ENCODE measurements at places on chromosomes 2 and 18.
A peak's percentile ranks its signal among the peaks of the same experiment; 100 is the strongest.

- H3K36me3 ChIP-seq: no peaks in the 10 kb centered on the region
- no peak overlapping the region for H3K4me3 ChIP-seq
- H3K27me3 ChIP-seq: no peaks in the 10 kb centered on the region
- no peak overlapping the region for H3K27ac ChIP-seq
- DNase-seq: no peak
- no peaks in the 10 kb centered on the region for H3K4me1 ChIP-seq
Observed at GRCh38 chr2:181116261-181116660, 135.9 kb downstream of the UBE2E3 start.

DNA sequence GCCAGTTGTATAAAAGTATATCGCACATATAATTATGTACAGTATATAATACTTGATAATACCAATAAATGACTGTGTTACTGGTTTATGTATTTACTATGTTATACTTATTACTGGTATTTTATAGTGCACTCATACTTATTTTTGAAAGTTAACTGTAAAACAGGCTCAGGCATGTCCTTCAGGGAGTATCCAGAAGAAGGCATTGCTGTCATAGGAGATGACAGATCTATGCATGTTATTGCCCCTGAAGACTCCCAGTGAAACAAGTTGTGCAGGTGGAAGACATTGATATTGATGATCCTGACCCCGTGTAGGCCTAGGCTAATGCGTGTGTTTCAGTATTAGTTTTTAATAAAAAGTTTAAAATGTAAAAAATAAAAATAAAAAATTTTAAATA lies 20.3 kb upstream of the ASXL3 start:
- H3K36me3 ChIP-seq: no peaks in the 10 kb centered on the region
- H3K27me3 ChIP-seq: no peaks in the 10 kb centered on the region
- no peak overlapping the region for H3K27ac ChIP-seq

GRCh38 chr2:65576861-65577601 lies 144.6 kb upstream of the SPRED2 start:
- H3K27me3 ChIP-seq: no peaks in the 10 kb centered on the region
- DNase-seq: peak; percentile 89
- H3K4me3 ChIP-seq: peak overlapping the region; percentile 42

DNA sequence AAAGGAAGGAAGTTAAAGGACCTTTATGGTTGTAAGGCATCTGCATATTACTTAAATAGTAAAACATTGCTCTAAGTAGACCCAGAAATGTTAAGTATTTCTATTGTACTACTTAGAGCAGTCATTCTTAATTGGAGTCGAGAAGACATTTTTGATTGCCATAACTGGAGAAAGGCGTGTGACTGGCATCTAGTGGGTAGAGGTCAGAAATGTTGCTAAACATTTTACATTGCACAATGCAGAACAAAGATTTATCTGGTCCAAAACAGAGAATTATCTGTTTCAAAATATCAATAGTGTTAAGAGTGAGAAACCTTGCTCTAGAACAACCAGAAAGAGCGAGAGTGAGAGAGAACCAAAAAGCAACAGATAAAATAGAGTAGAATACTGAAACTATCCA lies 23.3 kb upstream of the ROCK1 start:
- peak; percentile 38 for DNase-seq
- no peak overlapping the region for H3K4me3 ChIP-seq
- no peak overlapping the region for H3K27ac ChIP-seq

DNA sequence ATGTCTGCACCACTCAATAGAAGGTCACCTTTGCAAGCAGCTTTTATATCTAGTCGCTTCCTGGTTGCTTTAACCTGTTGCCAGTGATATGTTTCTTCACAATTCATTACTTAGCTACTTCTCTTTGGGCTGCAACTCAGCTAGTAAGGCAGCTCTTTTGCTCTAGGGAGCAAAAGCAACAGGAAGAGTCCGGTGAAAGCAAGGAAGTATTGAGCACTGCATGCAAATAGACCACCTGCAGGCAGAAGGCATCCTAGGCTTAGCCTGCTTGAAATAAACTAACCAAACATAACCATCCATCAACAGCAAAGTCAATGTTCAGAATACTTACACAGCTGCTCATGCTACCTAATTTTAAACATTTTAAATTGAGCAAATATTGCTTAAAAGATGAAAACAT lies 529.2 kb upstream of the LINC00305 start:
- no peak for DNase-seq
- no peaks in the 10 kb centered on the region for H3K36me3 ChIP-seq
- peaks cover 5% of the 10 kb centered on the region for H3K4me1 ChIP-seq
- peaks cover 38% of the 10 kb centered on the region for H3K27me3 ChIP-seq
- no peak overlapping the region for H3K4me3 ChIP-seq
- H3K27ac ChIP-seq: no peak overlapping the region

- no peak overlapping the region for H3K4me3 ChIP-seq
- no peak for DNase-seq
- H3K4me1 ChIP-seq: peaks cover 11% of the 10 kb centered on the region
- peak overlapping the region; percentile 36 for H3K27ac ChIP-seq
- no peaks in the 10 kb centered on the region for H3K36me3 ChIP-seq
Observed at GRCh38 chr2:107064750-107065149, 178.8 kb upstream of the ST6GAL2 start.

- DNase-seq: no peak
- no peak overlapping the region for H3K27ac ChIP-seq
- peaks cover 6% of the 10 kb centered on the region for H3K4me1 ChIP-seq
- H3K27me3 ChIP-seq: no peaks in the 10 kb centered on the region
- no peak overlapping the region for H3K4me3 ChIP-seq
- peaks cover 7% of the 10 kb centered on the region for H3K36me3 ChIP-seq
Observed at GRCh38 chr2:106516436-106516835, 29.3 kb downstream of the CD8B2 start.

DNA sequence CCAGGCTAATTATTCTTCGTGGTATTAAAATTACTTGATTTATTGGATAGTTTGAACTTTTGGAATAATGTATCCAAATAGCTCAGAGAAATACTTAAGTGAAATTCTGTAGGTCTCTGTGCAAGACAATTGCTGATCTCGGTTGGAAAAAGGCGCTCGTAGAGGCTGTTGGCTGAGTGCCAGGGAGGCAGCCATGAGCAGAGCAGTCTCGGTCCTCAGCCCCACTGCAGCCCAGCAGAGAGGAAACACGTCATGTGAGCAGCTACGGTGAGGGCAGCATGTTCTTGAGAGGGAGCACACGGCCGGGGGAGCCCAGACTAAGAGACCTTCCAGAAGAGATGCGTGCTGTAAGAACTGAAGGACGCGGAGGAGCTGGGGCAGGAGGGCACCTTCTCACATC lies 42.5 kb downstream of the DCDC2C start:
- DNase-seq: no peak
- peaks cover 9% of the 10 kb centered on the region for H3K4me1 ChIP-seq
- no peak overlapping the region for H3K4me3 ChIP-seq
- peaks cover 27% of the 10 kb centered on the region for H3K27me3 ChIP-seq

DNA sequence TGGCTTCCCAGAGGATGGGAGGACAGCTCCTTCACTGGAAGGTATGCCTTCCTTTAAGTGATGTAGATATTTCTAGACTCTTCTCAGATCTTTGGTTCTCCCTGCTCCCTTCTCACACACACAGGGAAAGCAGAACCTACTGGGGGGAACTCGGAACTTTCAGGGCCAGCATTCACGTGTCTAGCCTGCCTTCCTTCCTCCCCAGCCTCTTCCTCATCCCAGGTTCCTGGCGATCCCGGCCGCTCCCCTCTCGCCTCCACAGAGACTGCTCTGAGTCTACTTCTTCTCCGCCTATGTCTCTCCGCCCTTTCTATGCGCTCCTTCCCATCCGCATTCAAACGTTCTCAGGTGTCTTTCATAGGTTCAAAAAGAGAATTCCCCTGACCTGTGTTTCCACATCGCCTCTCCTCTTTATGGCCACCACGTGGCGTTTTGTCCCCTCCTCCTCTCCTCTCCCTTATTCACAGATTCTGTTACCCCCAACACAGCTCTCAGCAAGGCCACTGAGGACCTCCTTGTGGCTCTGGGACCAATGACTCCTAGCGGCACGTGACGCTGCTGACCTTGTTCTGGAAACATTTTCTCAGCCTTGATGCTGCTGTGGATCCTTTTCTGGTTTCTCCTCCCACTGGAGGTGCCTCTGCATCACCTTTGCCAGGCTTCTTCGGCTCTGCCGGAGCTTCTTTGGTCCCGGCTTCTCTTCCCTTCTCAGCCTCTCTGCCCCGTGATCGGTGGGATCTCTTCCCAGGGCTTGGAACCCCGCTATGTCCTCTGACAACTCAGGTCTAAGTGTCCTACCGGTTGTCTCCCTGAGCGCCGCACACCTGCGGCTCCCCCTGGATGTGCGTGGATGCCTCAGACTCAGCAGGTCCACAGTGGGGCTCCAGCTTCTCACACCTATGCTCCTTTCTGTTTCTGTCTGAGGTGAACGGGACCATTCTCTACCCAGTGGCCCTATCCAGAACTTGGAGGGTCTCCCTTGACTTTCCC lies 77.5 kb downstream of the VAPA start:
- no peak overlapping the region for H3K4me3 ChIP-seq
- H3K27me3 ChIP-seq: peaks cover 17% of the 10 kb centered on the region
- H3K27ac ChIP-seq: no peak overlapping the region
- H3K36me3 ChIP-seq: no peaks in the 10 kb centered on the region

DNA sequence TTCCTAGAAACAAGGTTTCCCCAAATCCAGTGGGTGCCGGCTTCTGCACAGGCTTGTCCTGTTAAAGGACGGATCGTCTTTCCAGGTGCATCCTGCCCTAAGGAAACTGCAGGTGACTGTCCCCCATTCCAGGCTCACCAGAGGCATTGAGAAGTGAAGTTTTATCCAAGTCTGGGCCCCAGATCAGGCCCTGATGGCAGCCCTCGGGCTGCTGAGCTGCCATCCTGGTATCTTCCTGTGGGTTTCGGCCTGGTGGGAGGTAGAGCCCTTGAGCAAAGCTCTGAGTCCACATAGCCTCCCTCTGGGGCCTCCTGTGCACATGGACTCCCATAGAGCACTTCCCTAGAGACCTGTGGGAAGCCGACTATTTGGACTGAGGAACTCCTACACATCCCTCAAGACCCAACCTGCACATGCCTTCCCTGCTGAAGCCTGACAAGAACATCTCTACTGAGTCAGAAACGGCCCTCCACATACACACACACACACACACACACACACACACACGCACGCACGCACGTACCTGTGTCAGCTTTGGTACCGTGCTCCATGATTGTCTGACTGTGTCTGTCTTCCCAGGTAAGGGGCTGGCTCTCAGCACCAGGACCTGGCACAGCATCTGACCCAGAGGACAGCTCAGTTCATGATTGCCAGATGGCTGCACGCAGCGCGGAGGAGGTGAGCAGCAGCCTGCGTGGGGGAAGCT lies 16.4 kb downstream of the TNS1 start:
- H3K27me3 ChIP-seq: no peaks in the 10 kb centered on the region
- H3K4me1 ChIP-seq: peaks cover 7% of the 10 kb centered on the region
- no peak overlapping the region for H3K4me3 ChIP-seq
- H3K36me3 ChIP-seq: peaks cover 6% of the 10 kb centered on the region
- no peak overlapping the region for H3K27ac ChIP-seq
- no peak for DNase-seq

DNA sequence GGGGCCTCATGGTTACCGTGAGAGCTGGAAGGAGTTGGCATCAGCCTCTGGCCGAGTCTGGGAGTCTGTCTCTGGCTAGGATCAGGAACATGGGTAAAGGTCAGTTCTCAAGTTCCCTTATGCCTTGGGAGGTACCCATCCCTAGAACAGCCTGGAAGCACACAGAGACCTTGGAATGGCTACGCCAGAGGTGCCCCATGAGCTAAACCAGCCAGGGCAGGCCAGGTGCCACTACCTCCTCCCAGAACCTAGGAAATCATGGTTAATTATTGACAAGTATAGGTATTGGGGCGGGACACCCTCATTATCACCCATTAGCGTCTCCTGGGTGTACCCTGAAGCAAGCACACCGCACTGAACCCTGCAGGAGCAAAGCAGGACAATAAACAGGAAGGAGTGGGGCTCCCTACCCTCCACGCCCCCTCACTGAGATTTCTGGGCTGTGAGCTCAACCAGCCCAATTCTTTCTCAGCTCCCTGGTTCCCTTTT lies 3.0 kb upstream of the ASPRV1 start:
- H3K4me1 ChIP-seq: no peaks in the 10 kb centered on the region
- DNase-seq: no peak
- no peaks in the 10 kb centered on the region for H3K36me3 ChIP-seq
- no peaks in the 10 kb centered on the region for H3K27me3 ChIP-seq

- no peak overlapping the region for H3K27ac ChIP-seq
- H3K27me3 ChIP-seq: peaks cover 21% of the 10 kb centered on the region
- H3K36me3 ChIP-seq: no peaks in the 10 kb centered on the region
- DNase-seq: no peak
- H3K4me1 ChIP-seq: no peaks in the 10 kb centered on the region
Observed at GRCh38 chr18:12246849-12247808, 7.0 kb upstream of the CIDEA start.

DNA sequence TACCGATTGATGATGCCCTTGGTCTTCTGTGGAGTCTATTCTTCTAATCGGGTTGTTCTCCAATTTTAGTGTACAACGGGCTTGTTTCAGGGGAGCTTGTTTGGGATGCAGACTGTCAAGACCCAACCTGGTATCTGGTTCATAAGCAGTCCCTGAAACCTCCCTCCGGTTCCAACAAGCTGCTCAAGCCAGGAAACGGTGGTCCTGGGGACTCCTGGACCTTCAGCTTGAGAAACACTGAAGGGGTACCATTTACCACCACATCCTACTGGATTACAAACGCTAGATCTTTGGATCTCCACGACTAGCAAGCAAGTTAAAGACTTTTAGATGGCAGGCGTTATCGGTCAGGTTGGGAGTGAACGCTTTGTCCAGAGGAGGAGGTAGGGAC lies 2.0 kb downstream of the BCL2 start:
- H3K36me3 ChIP-seq: peaks cover 5% of the 10 kb centered on the region
- H3K4me3 ChIP-seq: peak overlapping the region; percentile 96
- no peak for DNase-seq
- H3K27ac ChIP-seq: no peak overlapping the region
- no peaks in the 10 kb centered on the region for H3K27me3 ChIP-seq
- peaks cover 16% of the 10 kb centered on the region for H3K4me1 ChIP-seq

DNA sequence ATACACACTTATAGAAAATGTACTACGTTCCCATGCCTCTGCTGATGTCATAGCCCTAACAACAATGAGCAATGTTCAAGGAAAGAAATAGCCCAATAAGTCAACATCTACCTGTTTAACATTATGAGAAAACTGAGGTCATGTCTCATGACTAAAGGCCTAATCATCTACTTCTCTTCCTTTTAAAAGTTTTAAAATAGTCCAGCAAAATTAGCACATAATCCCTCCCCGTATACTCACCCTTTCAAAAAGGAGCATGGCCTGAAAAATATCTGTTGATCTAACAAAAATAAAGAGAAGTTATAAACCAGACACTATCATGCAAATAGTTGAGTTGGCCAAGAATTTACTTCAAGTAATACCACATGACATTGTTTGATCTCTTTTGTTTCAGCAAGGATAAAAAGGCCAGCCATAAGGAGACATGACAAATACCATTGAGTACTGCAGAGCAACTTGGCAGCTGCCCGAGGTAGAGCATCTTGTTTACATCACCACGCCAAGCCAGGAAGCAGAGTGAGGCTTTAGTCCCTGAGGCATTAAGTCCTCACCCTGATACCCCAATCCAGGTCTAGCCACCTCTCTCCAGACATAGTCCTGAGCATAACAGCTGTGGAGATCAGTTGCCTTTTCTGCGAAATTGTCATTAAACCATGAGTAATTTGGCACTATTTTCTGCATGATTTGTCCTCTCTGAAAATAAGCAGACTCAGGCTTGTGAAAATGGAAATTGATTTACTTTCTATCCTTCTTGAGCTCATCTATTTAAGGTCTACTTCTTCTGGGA lies 137.4 kb upstream of the ETAA1 start:
- H3K27ac ChIP-seq: peak overlapping the region; percentile 87
- DNase-seq: peak; percentile 71
- no peak overlapping the region for H3K4me3 ChIP-seq
- peaks cover 33% of the 10 kb centered on the region for H3K4me1 ChIP-seq
- no peaks in the 10 kb centered on the region for H3K27me3 ChIP-seq
